ENCODE measurements at places on chromosomes 5 and 9.

- no peak for DNase-seq
Observed at GRCh38 chr5:137275083-137275482, 224.0 kb downstream of the SPOCK1 start.

- peak; percentile 53 for DNase-seq
Observed at GRCh38 chr9:109181284-109181683, 14.2 kb upstream of the FRRS1L start.

- DNase-seq, result no peak
Observed at GRCh38 chr5:111135946-111136345, 43.8 kb downstream of the WDR36 start.

DNA sequence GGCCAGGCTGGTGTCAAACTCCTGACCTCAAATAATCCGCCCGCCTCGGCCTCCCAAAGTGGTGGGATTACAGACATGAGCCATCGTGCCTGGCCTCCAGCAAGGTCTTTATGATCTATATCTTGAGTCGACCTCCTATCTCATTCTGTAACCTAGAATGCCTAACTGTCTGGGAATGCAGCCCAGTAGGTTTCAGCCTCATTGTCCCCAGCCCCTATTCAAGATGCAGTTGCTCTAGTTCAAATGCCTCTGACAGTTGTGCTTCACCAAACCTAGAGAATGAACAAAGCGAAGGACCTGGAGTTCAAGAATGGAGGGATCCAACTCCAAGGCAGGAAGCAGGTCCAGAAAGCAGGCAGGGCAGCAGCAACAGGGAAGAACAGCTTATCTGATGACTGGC, 30.8 kb downstream of the GLRX start:
- no peak for DNase-seq

DNA sequence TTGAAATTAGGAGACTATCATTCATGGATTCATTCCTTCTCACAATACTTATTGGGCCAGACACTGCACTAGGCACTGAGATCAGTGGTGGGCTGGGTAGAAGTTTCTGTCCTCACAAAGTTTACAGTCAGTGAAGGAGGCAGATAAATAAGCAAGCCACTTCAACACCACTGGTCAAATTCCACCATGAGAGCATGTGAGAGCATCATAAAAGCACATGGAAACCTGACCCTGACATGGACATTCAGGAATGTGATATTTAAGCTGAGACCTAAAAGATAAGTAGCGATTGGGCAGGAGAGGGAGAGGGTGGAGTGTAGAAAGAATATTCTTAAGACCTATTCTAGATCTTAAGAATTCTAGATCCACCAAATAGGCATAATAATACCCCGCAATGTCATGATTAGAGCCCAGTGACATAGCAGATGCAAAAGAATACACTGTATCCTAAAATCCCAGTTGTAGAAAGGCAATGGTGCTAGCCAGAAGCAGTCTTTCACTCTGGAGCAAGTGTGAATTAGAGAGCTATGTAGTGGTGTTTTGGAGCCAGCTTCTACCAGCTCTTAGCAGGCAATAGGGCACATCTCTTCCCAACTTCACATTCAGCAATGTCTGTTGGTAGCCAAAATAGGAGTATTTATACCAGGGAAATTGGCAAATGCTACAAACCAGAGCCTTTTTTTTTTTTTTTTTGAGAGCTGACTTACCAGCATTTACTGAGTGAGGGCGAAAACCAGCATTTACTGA, 46.4 kb downstream of the SH3RF2 start:
- no peak for DNase-seq

GRCh38 chr5:43273552-43273951, 39.7 kb downstream of the HMGCS1 start:
- DNase-seq, result no peak

DNA sequence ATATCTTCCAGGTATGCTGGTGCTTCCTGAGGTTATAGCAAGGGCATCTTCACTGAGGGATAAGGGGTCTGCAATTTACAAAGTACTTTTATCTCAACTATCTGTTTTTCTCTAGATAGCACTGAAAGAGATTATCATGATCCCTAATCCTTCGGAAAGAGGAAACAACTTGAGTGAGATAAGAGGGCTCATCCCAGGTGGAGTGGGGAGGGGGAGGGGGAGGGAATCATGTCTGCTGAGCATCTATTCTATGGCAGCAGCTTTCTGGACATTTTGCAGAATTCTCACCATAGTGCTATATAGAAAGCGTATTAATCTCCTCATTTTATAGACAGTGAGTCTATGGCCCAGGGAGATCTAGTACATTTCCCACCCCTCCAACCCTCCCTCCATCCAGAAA, 5.9 kb downstream of the TNFSF15 start:
- no peak for DNase-seq

DNA sequence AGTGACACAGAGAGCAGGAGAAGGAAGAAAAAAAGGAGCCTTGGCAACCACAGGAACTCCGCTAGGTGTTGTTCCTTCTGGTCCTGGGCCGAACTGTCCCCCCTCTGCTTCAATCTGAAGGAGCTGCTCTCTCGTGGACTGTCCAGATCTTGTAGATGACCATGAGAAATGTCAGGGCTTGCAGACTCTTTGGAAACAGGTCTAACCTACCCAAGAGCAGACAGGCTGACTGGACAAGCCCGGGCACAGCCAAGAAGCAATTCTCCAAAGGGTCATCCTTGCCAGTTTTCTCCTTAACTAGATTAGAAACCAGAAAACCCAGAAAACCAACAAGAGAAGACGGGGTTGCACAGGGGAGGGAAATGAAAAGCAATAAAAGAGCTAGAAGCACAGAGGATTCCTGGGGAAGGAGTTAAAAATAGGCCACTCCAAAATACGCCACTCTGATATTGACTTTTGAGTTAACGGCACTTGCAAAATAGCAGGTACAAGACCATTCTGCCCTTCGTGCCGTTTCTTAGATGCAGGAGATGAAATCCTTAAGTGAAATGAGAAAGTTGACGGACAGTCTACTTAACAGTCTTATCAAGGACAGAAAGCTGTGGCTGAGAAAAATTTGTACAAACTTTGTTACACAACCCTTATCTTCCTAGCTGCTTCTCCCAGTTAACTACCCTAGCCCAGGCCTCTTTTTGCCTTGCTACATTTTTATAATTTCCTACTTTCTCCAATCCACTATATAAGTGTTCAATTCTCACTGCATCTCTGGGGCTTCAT, 5.8 kb downstream of the GCNT4 start:
- no peak for DNase-seq

DNA sequence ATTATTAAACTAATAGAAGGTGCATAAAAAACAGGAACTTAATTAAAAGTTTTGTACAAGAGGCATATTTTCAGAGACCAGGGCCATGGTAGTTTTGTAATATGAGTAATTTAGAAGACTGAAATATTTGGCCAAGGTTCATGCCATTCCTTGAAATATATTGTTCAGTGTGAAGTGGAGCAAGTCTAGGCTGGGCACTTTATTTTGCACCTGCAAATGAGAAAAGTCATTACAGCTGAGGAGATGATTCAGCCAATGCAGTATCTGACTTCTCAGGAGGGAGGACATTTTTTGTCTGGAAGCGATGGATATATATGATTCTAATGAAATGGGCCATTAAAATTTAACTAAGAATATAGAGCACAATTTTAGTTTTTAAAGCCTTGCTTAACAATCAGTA, 754.0 kb upstream of the ADAMTS16 start:
- DNase-seq, result no peak

- no peak for DNase-seq
Observed at GRCh38 chr5:34555699-34556508, 100.2 kb upstream of the RAI14 start.

GRCh38 chr5:150734579-150735384, 24.0 kb downstream of the DCTN4 start:
- no peak for DNase-seq

DNA sequence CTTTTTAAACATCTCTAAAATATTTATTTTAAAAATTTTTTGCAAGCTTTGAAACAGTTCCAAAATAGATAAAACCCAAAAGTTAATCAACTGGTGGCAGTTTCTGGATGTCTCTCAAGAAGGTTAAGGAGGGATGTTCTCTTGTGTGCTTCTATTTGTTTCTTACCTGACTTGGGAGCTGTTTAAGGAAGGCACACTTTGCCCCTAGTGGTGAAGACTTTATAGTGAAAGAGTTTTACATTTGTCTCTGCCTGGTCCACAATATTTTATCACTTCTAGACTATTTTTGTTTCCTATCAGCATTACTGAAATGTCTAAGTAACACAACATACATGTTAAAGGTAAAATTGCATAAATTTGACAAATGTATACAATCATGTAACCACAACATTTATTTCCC, 552.8 kb downstream of the SEMA5A start:
- DNase-seq, result no peak

GRCh38 chr5:20266066-20266465, 278.1 kb upstream of the CDH18 start:
- no peak for DNase-seq

GRCh38 chr5:85484982-85485574, 1100.4 kb upstream of the EDIL3 start:
- no peak for DNase-seq

GRCh38 chr5:124179819-124180218, 566.6 kb downstream of the ZNF608 start:
- DNase-seq, result no peak
